ENCODE measurements at places on chromosomes 11 and 22.
A peak's percentile ranks its signal among the peaks of the same experiment; 100 is the strongest.

- no peak for DNase-seq
These were observed 41.6 kb upstream of the PRAME start for GRCh38 chr22:22600531-22601261.

- DNase-seq, result no peak
These were observed 525 bp downstream of the DGCR2 start for GRCh38 chr22:19121631-19122142.

DNA sequence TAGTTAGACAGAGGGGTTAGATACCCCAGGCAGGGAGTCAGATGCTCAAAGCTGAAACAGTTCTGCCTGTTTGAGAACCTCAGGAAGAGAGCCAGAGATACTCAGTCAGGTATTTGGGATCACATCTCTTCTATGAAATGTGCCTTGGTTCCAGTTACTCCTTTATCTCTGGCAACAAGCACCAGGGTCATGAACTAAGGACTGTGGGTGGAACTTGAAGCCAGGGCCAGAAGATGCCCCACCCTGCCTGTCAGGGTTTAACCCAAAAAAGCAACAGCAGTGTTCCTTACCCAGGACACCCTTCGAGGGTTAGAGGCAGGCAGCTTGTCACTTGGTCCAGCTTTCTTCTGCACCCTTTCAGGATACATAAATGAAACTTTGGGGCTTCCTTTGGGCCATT, 15.0 kb upstream of the WT1 start:
- no peak for DNase-seq

- peak; percentile 31 for DNase-seq
These were observed 27.2 kb downstream of the RPS6KA4 start for GRCh38 chr11:64385945-64386704.

- no peak for DNase-seq
These were observed 9.5 kb downstream of the HOATZ start for GRCh38 chr11:111524056-111524455.

GRCh38 chr11:134027671-134028070, 41.2 kb upstream of the JAM3 start:
- no peak for DNase-seq

DNA sequence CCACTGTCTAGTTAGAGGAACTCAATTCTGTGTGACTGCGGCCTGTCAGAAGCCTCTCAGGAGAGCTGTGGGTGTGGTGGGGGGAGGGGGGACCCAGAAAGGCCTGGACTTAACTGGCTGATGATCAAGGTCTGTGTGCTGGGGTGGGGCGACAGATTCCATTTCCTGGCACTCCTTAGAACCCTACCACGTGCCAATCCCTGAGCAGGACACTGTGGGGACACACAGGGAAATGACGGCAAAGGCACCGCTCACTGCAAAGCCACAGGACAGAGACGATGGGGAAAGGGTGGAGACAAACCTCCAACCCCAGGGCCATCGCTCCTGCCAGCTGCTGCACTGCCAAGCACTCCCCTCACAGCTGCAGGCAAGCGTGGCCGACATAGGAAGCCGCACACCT, 58.4 kb upstream of the BID start:
- DNase-seq, result no peak

DNA sequence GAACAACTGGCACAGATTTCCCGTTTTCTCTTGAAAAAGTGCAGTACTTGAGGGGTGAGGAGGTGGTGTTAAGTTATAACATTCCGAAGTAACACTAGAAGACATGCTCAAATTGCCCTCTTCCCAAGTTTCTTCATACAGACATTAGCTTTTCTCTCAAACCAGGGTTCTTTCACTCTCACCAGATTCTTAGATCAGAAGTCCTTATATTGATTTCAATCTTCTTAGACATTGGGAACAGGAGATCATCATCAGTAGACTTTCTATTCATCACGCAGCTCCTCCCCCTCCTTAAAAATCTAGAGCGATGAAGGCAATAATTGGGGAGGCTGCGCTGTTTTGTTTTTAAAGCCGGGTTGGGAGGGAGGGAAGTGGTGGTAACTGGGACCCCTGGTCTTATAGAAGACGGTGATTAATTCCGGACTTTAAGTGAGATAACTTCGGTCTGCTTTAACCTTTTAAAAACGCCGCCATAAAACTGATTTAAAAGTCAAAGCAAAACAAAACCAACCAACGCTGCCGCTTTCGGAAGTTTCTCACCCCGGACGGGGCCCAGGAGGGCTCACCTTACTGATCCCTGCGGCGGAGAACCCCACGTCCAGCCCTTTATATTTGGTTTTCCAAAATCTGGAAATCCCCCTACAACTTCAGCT, 665 bp downstream of the USP28 start:
- DNase-seq, result peak; percentile 3

- DNase-seq, result no peak
These were observed 134.6 kb downstream of the RRAS2 start for GRCh38 chr11:14224395-14224794.

DNA sequence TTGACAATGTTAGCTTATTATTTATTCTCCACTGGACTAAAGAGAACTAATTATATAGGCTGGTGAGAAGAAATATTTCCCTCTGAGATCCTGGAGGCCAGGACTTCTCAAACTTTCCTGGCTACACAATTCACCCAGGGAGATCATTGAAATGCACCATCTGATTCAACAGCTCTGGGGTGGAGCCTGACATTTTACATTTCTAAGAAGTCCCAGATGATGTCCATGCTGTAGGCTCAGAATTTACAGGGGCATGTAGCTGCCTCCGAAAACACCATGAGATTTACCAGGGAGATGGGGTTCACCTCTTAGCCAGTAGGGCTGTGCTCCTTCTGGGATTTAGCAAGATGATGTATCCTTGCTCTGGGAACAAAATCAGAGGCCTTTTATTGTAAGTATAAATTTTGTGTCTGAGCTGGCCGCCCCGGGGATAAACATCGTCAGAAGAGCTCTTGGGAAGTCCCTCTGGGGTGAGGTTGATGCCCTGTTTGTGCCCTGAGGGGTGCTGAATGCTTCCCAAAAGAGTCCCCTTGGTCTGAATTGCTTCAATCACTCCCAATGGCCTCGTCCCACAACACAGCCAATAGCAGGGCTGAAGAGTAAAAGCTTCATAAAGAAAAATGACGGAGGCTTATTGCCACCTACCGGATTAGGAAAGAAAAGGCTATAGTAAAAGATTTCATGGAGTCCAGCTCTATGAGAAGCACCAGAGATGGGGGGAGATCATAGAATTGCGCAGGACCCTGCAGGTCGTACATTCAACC, 33.4 kb upstream of the API5 start:
- DNase-seq, result peak; percentile 52

- DNase-seq, result no peak
These were observed 12.6 kb downstream of the UCP3 start for GRCh38 chr11:73996161-73996747.

DNA sequence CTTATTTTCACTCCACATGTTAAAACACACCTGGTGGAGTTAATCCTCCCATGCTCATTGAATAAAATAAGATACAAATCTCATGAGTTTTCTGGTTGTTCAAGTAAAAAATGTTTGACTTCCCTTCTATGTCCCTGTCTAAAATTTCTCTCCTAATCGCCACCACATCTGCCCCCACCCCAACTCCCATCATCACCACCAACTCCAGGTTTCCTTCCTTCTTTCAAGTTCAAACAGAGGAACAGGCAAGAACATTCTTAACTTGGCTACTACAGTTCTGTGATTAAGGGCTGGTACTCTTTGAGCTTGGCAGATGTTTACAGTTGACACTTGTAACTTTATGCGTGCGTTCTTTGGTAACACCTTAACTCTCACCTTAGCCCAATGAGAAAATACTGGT, 9.1 kb upstream of the PSMA1 start:
- no peak for DNase-seq

GRCh38 chr11:76768088-76768908, 14.9 kb upstream of the TSKU start:
- DNase-seq, result peak; percentile 31

DNA sequence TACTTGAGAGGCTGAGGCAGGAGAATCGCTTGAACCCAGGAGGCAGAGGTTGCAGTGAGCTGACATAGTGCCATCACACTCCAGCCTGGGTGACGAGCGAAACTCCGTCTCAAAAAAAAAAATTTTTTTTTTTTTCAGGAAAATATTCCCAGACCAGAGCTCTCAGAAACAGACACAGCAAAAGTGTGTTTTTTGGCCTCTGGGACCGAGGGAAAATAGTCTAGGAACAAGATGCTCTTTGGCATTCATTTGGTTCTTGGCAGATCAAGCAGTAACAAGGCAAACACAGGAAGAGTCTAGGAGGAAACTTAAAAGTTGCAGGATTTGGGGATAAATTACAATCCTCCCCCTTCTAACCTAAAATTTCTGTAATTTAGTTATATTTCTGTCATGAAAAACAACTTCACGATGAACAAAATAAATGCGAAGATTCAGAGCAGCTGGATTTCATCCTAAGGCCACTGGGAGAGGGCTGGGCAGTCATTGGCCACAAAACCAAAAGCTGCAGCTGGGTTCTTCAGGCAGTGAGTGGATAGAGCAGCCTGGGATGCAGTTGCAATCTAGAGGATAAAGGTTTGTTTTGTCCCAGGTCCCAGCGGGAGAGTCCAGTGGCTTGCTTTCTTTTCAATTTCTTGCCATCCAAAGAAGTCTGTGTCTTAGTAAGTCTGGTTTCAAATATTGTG, 19.7 kb downstream of the ATG16L2 start:
- DNase-seq, result no peak

DNA sequence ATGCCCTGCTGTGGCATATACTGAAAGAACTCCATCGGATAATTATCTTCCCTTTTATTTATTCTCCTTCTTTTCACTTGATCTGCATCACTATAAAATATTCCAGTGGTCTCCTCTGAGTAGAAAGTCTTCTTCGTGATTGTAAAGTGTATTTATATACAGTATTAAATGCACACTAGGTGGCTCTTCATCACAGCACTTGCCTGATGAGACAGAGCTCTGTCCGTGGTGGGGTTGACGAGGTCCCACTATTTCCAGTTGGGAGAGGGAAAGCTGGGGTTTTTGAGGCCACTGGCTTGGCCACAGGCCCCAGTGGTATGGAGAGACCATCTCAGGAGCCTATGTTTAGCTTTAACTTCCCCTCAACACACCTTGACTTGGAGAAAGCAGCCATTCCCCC, 31.6 kb upstream of the ZBTB16 start:
- DNase-seq, result no peak

DNA sequence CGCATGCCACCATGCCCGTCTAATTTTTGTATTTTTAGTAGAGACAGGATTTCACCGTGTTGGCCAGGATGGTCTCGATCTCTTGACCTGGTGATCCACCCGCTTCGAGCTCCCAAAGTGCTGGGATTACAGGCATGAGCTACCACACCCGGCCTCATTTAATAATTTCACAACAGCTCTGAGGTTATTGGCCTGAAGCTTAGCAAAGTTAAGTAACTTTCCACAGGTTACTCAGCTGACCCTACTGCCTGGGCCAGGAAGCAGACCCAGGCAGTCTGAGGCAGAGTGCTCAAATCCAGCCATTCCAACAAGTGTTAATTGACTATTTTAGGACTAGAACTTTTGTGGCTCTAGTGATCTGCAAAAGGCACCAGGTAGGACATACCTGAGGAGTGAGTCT, 52.2 kb upstream of the L3MBTL2 start:
- DNase-seq, result no peak

GRCh38 chr11:13463779-13464290, 813 bp upstream of the BTBD10 start:
- no peak for DNase-seq

DNA sequence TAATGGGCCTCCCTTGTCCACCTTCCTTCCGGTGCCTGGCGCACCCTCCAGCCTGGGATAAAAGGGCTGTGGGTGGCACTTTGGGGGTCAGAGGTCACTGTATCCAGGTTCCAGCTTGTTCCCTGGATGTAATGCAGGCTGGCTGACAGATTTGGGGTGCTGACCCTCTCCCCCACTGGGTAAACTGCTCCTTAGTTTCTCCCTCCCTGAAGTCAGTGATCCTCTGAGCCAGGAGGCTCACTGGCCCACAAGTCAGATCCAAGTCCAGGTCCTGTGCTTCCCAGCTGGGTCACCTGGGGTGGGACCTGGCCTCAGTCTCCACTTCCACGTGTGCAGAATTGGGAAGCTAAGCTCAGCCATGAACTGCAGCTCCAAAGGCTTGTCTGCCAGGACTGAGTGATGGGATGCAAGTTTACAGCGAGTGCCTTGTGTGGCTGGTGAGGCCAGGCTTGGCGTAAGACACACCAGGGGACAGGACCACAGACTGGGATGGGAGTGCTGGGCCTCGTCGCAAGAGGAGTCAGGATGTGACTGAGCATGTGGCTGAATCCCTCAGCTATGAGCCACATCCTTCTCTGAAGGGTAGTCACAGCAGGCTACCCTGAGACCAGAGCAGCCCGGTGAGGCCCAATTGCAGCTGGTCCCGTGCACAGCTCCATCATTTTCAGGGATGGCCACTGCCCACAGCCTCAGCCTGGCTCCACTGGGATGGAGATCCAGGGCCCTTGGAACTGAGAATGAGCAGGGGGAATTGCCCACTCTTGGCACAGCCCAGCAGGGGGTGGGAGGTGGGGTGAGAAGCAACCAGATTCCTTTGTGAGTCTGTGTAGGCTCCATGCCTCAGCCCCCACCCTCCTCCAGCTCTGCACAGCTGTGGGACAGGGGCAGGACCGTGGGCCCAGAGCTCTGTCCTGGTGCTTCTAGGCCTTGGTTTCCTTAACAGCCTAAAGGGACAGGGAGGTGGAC, 7.2 kb downstream of the SHISA8 start:
- no peak for DNase-seq

- no peak for DNase-seq
These were observed 116.9 kb downstream of the BRD1 start for GRCh38 chr22:49710746-49711145.

DNA sequence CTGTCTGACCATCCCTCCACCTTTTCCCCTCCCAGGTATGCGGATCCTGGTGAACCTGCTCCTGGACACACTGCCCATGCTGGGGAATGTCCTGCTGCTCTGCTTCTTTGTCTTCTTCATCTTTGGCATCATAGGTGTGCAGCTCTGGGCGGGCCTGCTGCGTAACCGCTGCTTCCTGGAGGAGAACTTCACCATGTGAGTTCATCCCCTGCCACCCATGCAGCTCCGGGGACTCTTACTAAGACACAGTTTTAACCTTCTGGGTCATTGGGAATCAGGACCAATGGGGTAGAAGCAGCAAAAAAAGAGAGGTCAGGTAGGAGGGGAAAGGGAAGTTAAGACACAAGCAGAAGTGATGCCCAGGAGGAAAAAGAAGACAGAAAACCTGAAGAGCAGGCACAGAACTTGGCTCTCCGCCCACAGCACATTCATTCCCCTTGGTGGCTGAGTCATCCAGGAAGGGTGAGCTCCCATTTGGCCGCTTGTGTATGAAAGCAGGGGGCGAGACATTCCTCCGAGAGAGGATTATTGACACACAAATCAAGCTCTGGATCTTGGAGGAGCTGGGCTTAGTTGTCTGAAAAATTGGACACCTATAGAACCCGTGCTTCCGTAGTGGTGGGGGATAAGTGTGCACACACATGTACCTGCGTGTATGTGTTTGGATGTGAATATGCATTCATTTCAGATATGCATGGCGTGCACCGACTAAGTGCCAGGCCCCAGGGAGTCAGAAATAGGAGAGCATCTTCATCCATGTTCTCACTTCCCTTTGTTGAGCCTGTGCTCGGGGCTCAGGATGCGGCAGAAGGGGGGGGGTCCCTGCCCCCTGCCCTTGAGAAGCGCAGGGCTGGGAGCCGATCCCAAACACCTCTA, 64.2 kb downstream of the CACNA1I start:
- peak; percentile 91 for DNase-seq

GRCh38 chr22:50173311-50173982, 2.9 kb downstream of the PANX2 start:
- no peak for DNase-seq

- DNase-seq, result no peak
These were observed 18.8 kb upstream of the SLC36A4 start for GRCh38 chr11:93216511-93217101.
